ENCODE measurements at places on chromosomes 16 and 17.

GRCh38 chr16:3065069-3065741 lies at the start of gene IL32:
IL32 (plus strand) TSS chr16:3065640; CDS start chr16:3065812, 172 bp downstream.
- peak; percentile 80 for DNase-seq

DNA sequence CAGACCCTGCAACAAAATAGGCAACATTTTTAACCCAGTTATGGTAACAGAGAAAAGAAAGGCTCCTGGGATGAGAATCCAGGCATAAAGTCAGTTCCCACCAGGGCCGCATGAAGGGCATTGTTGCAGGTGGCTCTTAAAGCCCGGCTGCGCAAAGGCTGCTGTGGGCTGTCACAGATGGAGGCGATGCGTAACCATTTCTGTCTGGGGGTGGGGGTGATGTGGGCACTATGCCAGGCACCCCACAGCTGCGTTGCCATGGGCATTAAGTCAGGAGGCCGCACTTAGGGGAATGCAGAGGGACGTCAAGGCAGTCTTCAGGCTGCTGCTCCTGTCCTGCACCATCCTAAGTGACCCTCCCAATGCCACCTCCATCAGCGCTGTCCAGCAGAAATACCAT lies 228.4 kb downstream of the CPPED1 start:
- DNase-seq, result no peak

GRCh38 chr17:76383546-76384221 lies 725 bp upstream of the SPHK1 start:
- DNase-seq, result peak; percentile 84

- DNase-seq, result no peak
Measured at GRCh38 chr17:58759522-58759921, 3.9 kb downstream of the PPM1E start.
